Activated CD8-positive, alpha-beta memory T cell treated with anti-CD3 and anti-CD28 coated beads, Interleukin-2, amount 10 ng/mL, durations not matched to agents 7 days and 5 days (primary cell): ENCODE measurements at places on chromosomes 13 and 19.

DNA sequence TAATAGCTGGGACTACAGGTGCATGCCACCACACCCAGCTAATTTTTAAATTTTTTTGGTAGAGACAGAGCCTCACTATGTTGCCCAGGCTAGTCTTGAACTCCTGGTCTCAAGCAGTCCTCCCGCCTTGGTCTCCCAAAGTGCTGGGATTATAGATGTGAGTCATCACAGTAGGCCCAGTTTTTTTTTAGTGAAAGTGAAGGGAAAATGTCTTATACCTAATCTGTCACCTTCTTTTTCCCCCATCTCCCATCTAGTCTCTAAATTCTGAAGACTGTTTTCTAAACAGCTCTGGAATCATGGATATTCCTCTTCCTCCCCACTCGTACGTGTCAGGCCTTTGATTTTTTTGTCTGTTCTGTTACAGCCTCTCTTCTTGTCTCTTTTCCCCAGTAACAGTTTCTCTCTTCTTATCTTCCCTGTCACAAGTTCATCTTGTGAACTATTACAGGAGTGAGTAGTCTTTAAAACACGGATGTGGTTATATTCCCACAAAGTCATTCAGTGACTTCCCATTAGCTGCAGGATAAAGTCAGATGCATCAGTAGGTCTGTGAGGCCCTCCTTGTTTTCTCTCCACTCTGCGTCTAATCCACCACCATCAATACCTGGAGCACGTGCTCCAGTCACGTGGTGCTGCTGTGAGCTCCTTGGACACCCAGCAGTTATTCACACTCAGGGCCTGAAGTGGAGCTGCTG, 2.9 kb downstream of the CDC16 start:
- DNase-seq, result no peak
- H3K4me1 ChIP-seq, result peaks cover 29% of the 10 kb centered on the region
- H3K27ac ChIP-seq, result peak overlapping the region; percentile 52
- H3K27me3 ChIP-seq, result no peaks in the 10 kb centered on the region

DNA sequence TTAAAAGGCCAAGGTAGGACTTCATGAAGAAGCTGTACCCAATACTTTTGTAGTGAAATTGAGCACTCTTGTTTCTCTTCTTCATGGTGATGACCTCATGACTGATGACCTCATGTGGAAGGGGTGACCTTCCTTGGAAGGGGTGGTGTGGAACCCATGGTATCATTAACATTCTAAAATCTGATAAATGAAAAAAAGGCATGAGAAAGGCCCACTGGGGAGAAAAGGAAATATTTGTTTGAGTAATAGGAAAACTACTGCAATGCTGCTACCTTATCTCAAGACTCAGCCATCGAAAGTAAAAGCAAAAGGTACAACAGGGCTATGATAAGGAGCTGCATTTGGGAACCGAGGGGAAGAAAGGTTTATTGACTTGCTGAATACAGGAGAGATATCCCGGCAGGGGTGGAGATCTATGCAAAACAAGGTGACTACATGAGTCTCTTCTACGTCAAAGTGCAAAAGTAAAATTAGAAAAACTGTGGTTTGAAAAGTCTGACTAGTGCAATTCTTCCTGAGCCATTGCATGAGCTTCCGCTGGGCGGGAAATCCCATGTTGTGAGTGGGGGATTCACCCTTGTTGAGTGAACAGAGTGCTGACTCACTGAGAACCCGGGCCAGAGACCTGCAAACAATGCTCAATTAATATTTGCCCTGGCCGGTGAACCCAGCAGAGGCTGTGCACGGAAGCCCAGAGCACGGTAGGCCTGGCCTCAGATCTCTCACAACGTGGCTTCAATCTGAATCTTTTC, 138.9 kb upstream of the RFC3 start:
- H3K4me3 ChIP-seq, result peak overlapping the region; percentile 88
- peaks cover 25% of the 10 kb centered on the region for H3K36me3 ChIP-seq
- peak; percentile 89 for DNase-seq
- no peaks in the 10 kb centered on the region for H3K27me3 ChIP-seq

- no peaks in the 10 kb centered on the region for H3K27me3 ChIP-seq
- H3K27ac ChIP-seq, result peak within 1 kb of the TSS; percentile 81
- H3K4me1 ChIP-seq, result peaks cover 12% of the 10 kb centered on the region
- H3K4me3 ChIP-seq, result peak within 1 kb of the TSS; percentile 84
- peaks cover 79% of the 10 kb centered on the region for H3K36me3 ChIP-seq
- peak; percentile 88 for DNase-seq
These were observed at the start of gene ZNF577 for GRCh38 chr19:51887522-51888498. Gene ZNF577 (minus strand): TSS chr19:51887951. CDS start chr19:51880382, 7,569 bp downstream.

- DNase-seq, result no peak
- H3K27me3 ChIP-seq, result peaks cover 47% of the 10 kb centered on the region
- no peaks in the 10 kb centered on the region for H3K4me1 ChIP-seq
These were observed 260.3 kb downstream of the KCNRG start for GRCh38 chr13:50275392-50276063.

GRCh38 chr19:791007-791566, 6.2 kb upstream of the PTBP1 start:
- H3K4me1 ChIP-seq, result no peaks in the 10 kb centered on the region
- DNase-seq, result no peak
- H3K4me3 ChIP-seq, result no peak overlapping the region
- no peaks in the 10 kb centered on the region for H3K27me3 ChIP-seq
- H3K27ac ChIP-seq, result no peak overlapping the region
